Esophagus mucosa (tissue), 1 donor: ENCODE measurements at places on chromosomes 1 and 21. TPM values are rescaled to one million over a fixed set of nuclear protein-coding genes. Genes with fewer than 3 reads are reported as not detected.

The ST6GALNAC5 gene
- 0.96 TPM for total RNA-seq

The SERBP1 gene
- 225 TPM for total RNA-seq

The OR14K1 gene
- total RNA-seq: not detected

GRCh38 chr1:28887419-28887834 lies 26.9 kb upstream of the EPB41 start:
- peak; percentile 7 for ATAC-seq

DNA sequence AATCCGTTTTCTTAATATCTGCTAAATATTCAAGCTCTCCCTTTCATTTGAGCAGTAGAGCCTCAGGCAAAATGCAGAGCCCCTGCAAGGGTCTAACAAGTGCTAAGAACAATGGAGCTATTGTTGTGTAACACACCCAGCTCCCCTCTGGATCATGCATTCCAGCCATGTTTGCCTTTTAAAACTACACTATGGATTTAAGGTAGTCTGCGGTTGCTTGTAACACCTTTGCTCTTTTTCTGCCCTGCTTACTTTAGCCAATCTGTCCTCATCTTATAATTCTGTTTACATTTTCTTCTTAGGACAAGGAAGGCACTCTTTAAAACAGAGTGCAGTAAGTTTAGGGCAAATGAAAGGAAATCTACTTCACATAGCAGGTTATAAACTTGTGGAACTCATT lies 60.0 kb upstream of the C1orf105 start:
- no peak for ATAC-seq
